Kidney epithelial cell (primary cell): ENCODE measurements at places on chromosomes 2 and 18. TPM values are rescaled to one million over a fixed set of nuclear protein-coding genes. Genes with fewer than 3 reads are reported as not detected.

SLC19A3 gene
- 0.07 and 0.25 TPM in 2 replicates for total RNA-seq

- DNase-seq, result no peak
Observed at GRCh38 chr2:173037245-173038120, 38.2 kb upstream of the MAP3K20 start.

DNA sequence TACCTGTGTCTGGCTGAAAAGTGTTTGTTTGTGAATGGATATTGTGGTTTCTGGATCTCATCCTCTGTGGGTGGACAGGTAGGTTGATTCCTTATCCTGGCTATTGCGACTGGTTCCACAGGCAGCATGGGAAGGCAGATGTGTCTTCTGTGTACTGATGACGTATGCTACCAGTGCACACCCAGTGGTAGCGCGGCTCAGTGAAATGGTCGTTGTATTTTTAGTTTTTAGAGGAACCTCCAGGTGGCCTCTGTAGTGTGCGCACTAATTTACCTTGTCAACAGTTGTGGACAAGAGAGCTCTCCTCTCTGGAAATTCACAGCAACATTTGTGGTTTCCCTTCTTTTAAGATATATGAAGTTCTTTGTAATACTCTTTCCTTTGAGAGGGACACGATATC, 52.5 kb downstream of the CCDC74A start:
- DNase-seq, result no peak

GRCh38 chr2:233201258-233202013, 50.0 kb upstream of the ATG16L1 start:
- no peak for DNase-seq

CXCR1 gene
- not detected in 2 replicates for total RNA-seq

HOXD13 gene
- not detected in 2 replicates for total RNA-seq
